Osteoblast (primary cell): ENCODE measurements at places on chromosomes 12 and 14. TPM values are rescaled to one million over a fixed set of nuclear protein-coding genes. Genes with fewer than 3 reads are reported as not detected.

DNA sequence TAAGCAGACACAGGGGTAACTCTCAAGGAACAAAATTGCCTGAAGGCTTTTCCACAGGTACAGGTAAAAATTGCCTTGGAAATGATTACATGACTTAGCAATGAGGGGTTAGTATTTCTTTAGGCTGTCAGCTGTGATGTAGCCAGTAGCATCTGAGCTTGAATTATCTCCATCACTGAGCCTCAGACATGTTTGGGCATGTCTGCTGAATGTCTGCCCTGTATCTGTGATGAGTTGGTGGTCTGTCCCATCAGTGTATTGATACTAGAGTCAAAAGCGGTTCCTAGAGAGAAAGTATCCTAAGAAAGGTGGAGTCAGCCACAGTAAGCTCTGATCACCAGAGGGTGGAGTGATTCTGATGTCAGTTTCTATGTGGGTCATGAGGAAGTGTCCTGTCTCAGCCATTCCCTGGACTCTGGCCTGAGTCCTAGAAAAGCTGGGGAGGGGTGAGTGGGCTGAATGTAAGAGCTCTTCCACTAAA is 16.3 kb downstream of the AKAP6 start:
- no peak for DNase-seq

DNA sequence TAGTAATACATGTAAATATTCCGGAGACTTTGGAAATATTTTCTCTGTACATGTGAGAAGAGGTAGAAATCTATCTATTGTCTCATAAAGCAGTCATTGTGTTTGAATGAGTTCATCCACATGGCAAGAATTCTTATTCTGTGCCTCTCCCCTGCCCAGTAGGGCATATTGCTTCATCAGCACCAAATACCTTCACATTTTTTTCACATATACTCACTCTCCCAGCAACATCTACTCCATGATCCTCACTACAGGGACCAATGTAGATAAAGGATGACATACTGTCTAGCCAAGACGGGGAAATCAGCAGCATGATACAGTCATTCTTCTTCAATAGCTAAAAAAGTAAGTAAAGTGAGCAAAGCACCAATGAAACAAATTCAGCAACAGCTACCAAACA is 1.3 kb upstream of the TAS2R14 start:
- no peak for DNase-seq

GRCh38 chr12:88575361-88575970 is 4.8 kb downstream of the KITLG start:
- DNase-seq: no peak

DNA sequence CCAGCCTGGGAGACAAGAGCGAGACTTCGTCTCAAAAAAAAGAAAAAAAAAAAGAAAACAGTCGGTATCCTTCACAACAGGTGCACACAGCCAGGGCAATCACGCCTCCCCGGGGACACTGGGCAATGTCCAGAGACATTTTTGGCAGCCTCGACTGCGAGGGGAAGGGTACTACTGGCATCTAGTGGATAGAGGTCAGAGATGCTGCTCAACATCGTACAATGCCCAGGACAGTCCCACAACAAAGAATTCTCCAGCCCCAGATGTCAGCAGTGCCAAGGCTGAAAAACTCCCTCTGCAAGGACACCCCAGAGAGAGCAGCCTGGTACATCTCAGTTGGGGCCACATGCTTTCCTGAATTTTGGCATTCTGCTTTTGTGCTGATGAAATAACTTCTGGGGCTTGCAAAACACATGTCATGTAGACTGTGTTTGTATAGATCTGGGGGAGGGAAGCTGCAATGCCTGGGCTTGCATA is 21.5 kb downstream of the ALDH2 start:
- peak; percentile 52 for DNase-seq

DNA sequence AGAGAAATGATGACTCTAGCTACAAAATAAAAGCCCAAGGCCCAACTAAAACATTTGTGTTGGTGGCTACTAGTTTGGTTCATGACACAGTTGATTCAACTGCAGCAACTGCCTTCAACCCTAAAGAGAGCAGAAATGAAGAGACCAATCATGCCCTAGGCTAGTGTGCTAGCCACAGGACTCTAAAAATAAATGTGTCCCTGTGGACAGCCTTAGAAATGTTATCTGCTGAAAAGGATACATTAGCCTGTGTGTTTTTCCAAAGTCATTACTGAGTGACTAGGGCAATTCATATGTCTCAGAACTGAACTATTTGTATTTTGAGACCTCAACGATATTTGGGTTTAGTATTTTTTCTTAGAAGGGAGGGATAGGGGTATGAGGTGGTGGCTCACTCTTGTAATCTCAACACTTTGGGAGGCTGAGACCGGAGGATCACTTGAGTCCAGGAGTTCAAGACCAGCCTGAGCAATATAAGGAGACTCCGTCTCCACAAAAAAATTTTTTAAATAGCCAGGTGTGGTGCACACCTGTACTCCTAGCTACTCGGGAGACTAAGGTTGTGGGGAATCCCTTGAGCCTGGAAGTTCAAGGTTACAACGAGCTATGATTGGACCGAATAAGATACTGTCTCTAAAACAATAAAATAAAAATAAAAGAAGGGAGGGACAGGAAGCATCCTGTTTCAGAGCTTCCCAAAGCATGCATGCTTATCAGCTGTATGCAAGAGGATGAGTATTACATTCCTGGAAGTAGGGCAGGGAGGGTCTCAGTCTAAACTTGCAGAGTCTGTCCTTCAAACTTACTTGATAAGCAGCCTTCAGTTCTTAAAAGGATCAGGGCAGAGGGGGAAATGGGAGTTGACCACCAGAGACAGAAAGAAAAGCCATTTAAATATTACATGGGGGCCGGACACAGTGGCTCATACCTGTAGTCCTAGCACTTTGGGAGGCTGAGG is 29.6 kb upstream of the NAP1L1 start:
- peak; percentile 66 for DNase-seq

- DNase-seq: no peak
Observed at GRCh38 chr12:69726922-69727321, 11.7 kb upstream of the RAB3IP start.

DNA sequence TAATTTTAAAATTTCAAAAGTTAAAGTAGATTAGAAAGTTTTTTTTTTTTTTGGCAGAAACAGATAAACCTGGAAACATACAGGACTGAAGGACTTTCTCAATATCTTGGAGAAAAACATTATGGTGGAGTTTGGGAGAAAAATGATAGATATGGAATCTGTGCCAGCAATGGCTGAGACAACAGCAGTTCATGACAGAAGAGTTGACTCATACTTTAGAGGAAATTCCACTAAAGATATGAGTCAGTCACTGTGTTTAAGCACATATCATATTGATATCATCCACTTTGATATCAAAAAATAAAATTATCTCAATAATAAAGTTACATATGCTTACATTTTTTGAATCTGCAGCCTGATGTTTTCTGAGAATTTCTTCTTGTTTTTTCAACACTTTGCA is 193.9 kb upstream of the OR4E1 start:
- DNase-seq: no peak

DNA sequence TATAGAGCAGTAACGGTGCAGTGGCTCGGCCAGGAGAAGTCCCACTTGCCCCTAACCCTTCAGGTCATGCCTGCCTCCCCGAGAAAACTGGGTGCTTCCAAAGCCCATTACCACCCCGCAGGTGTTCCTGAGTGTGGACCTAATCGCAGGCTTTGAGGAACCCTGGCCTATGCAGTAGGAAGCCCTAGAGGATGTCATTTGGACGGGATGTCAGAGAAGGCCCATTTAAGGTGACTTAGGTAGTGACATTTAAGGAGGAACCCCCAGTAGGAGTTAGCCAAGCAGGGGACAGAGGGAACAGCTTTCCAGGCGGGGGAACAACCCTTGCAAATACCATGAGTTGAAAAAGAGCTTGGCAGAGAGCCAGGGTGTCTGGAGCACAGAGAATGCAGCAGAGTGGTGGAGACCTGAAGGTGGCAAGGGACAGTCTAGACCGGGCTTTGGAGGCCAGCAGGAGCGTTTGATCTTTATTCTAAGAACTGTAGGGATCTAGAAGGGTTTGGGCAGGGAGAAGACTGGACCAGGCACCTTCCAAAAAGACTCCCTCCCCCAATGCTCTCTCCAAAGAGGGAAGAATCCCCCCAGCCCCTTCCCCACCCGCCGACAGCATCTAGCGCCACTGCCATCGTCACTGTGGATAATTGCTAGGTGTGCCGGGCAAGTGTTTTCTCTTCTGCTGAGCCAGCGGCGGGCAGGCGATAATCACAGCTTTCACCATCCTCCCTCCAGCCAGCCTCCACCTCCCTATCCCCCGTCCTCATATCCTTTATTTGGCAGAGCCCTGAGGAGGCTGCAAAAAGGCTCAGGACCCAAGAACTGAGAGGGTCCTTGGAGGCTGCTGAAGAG is 33.3 kb upstream of the BEGAIN start:
- DNase-seq: peak; percentile 35

DNA sequence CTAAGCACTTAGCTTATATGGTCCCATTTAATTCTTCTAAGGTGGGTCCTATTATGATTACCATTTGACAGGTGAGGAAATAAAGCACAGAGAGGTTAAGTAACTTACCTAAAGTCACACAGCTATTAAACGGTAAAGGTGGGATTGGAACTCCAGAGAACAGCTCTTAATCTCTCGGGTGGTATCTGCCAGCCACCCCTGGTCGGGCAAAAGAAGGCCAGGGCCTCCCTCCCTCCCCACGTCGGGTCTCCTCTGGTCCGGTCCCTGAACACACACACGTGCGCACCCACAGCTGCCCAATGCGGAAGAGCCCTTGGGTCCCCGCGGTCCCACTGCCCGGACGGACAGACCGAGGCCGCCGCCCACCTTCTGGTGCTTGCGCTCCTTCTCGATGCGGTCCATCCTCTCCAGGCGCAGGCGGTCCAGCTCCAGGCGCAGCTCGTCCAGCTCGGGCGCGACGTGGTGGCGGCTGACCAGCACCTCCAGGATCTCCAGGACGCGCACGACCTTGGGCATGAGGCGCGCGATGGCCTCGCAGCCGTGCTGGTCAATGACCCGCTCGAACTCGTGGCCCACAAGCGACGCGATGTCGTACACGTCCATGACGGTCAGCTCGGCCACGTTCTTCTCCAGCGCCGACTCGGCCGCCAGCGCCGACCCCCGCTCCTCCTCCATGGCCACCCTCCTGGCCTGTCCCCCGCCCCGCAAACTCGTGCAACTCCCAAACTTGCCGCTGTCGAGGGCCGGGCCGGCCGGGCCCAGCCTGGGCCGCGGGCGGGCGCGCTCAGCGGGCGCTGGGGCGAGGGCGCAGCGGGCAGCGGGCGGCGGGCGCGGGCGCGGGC is 490 bp downstream of the RILPL1 start:
- DNase-seq: peak; percentile 92

GRCh38 chr12:84641940-84642545 is 270.6 kb downstream of the SLC6A15 start:
- DNase-seq: no peak

DNA sequence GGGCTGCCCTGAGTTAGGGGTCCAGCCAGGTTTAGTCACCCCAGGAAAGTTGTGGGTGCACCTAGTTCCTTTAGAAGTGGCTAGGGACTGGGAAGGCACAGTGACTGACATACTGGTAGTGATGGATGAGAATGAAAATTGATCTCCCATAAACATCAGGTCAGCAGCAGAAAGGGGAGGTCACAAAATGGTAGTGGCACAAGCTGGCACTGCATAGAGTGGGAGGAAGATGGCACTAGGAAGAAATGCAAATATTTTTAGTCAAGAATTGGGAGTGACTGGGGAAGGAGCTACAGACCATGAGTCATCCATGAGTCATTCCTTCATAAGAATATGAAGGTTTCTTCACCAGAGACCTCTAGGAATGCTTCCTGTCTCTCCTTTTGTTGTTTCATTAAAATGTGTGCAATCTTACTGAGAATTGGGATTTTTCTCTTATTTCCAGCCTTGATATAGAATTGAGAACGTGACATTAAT is 198.3 kb upstream of the AMIGO2 start:
- DNase-seq: peak; percentile 90

GRCh38 chr14:101708853-101709532 is 52.5 kb upstream of the PPP2R5C start:
- DNase-seq: peak; percentile 56

DNA sequence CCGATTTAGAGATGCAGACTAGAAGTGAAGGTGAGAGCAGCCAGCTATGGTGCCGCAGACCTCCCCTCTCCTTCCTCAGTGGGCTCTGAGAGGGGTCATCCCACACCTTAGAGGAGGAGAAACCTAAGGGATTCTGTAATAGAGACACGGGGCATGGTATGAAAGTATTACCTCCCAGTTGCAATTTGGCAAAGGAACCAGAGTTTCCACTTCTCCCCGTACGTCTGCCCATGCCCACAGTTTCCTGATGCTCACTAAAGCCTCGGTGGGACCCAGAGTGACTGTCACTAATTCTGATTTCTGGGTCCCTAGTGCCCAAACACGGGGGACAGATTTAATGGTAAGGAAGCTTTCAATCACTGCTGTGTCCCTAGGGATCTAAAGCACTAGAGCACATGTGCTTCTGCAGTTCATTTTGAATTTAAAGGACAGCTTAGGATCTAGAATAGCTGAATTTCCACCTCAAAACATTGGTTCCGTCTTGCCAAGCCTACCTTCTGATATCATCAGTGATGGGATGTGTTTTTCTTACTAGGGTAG is 44.1 kb downstream of the DAD1 start:
- DNase-seq: no peak

GRCh38 chr12:48739618-48740269 is 23.2 kb upstream of the CCNT1 start:
- DNase-seq: no peak

DNA sequence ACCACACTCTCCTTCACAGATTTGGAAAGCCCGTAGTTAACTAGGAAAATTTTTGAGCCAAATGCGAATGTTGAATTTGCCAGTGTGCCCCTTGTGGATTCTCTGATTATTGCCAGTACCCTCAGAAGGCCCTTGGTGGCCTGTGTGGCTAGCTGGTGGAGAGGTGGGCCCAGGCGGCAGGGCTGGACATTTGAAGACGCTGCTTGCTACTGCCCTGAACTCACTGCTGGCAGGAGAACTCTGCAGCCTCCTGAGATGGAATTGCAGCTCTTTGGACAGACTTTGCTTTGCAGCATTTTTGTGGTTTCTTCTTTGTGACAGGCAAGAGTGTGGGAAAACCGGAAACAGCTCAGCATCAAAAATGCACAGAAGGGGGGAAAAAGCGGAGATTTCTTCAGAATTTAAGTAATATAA is 97.6 kb downstream of the TGFB3 start:
- DNase-seq: peak; percentile 66

- DNase-seq: peak; percentile 11
Observed at GRCh38 chr12:123000578-123000977, 20.1 kb downstream of the ARL6IP4 start.

DNA sequence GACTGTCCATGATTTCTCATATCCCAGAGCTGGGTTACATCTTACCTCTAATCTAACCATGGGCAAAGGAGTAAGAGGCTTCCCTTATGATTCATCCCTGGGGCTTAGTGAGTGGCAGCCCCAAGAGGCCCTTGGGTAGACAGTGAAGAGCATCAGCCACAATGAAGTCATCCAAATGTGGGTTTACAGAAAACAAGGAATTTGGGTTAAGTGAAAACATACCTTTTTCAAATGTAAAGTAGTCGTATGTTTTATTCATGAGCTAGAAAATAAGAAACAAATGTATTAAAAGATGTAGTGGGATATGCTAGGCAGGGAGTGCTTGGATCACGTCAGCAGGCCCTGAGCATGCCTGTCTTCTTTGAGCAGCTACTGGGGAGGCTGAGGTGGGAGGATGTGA is 54.0 kb upstream of the ELK3 start:
- peak; percentile 89 for DNase-seq

Gene BBOF1
- 14.1 and 15.9 TPM in 2 replicates for total RNA-seq

Gene IL22
- not detected in 2 replicates for total RNA-seq

Gene BICDL1
- not detected in 2 replicates for total RNA-seq
